SK-MEL-5 (cell line): ENCODE measurements at places on chromosomes 2 and 18. TPM values are rescaled to one million over a fixed set of nuclear protein-coding genes. Genes with fewer than 3 reads are reported as not detected.

The ALKAL2 gene
- not detected in 2 replicates for total RNA-seq

The RAD51AP2 gene
- not detected in 2 replicates for total RNA-seq

The CFC1 gene
- total RNA-seq = not detected in 2 replicates

The FER1L5 gene
- total RNA-seq = not detected in 2 replicates

The AGAP1 gene
- total RNA-seq = 15.8 and 16.4 TPM in 2 replicates

The CYP27A1 gene
- 57.1 and 61.8 TPM in 2 replicates for total RNA-seq

The RUFY4 gene
- not detected in 2 replicates for total RNA-seq

DNA sequence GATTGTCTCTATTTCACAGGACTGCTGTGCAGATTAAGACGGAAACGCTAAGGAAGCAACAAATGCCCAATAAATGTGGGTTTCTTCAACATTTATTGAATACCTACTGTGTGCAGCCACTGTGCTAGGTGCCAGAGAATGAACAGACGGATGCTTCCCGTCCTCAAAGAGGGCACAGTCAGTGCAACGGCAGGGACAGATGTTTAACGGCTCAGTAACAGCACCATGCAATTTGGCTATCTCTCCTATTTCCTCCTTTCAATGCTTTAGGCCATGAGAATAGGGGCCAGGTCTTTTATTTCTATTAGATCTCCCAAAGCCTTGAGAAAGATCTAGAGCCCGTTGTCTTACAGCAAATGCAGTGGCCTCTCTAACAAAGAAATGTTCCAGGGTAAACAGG is 7.2 kb downstream of the EDAR start:
- DNase-seq = no peak

DNA sequence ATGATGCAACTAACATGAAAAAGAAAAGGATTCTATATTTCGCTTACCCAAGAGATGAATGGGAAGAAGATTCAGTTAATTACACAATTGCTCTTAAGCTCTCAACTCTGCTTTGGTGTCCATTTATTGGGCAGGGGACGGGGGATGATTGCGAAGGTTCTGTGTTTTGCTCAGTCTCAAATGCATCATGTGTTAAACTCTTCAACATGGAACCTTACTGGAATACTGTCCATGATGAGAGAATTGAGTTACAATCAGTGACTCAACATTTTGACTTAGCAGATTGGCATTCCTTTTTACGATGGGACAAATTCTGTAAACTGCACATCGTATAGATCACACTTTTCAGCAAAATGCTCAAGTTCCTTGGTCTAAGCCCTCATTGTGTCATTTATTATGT is 135.6 kb downstream of the RBMS1 start:
- no peak for DNase-seq

- DNase-seq = no peak
These were observed 58.0 kb downstream of the LRRTM1 start for GRCh38 chr2:80246534-80246933.

GRCh38 chr2:203469546-203469945 is 65.6 kb downstream of the RAPH1 start:
- DNase-seq = no peak

- no peak for DNase-seq
These were observed 289.6 kb downstream of the CDH2 start for GRCh38 chr18:27887287-27887686.

DNA sequence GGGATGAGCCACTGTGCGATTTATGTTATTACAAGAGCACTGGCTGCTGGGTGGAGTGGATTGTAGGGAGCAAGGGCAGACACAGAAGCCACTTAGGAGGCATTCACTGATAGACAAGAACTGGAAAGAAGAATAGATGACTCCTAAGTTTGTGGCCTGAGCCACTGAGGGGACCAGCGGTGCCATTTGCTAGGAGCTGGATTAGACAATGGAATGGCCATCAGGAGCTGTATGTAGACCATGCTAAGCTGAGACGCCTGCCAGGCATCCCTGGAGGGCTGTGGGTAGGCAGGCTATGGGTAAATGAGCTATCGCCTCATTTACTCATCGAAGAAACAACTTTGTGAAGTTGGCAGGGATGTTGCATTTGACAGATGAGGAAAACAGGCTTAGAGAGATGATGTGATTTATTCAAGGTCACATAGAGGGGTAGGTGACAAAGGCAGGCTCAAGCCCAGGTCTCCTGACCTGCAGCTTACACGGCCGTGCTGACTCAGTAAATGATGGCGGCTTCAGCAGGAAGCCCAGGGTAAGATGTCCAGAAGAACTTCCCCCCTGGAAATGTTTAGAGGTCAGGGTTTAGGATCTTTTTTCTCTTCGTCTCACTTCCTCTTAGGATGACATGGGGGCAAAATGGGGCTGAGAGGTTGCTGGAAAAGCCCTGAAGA is 2.8 kb downstream of the MFSD2B start:
- no peak for DNase-seq

DNA sequence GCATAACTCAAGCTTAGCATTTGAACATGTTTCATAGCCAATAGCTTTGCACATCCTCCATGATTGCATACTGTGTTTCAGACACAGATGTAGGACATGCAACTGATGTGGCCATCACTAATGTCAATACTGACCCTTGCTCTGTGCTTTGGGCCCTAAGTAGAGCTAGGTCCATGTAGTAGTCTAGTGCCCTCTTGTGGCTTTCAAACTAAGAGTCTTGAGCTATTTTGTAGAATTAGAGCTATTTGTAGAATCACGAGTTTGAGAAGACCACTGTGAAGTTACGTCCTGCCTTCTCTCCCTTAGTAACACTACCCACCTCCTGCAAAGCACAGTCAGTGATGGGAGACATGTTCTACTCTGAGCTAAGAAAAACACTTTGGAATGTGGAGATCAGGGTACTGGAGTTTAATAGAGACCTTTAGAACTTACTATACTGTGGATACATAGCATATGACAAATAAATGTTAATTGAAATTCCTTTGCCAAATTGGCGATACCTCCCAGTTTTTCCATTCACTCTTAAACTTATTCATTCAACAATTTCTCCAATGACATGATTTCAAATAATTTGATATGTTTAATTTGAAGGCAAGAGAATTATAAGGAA is 306.5 kb upstream of the TNP1 start:
- DNase-seq = peak; percentile 82

GRCh38 chr18:31241900-31242409 is 76.0 kb upstream of the DSG1 start:
- peak; percentile 93 for DNase-seq

DNA sequence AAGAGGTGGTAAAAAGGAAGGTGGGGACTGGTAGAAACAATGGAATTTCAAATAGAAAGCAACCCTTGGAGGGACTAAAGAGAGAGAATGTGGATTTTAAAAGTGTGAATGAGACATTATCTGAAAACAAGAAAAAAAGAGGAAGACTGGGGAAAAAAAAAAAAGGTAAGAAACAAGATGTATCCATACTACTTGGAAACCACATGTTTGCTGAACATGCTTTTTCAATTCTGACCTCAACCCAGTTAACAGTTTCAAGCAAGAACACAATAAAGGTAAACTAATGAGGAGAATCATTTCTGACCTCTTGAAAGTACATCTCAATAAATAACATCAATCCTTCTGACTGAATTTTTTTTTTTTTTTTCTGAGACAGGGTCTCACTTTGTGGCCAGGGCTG is 2.6 kb downstream of the FARSB start:
- no peak for DNase-seq

DNA sequence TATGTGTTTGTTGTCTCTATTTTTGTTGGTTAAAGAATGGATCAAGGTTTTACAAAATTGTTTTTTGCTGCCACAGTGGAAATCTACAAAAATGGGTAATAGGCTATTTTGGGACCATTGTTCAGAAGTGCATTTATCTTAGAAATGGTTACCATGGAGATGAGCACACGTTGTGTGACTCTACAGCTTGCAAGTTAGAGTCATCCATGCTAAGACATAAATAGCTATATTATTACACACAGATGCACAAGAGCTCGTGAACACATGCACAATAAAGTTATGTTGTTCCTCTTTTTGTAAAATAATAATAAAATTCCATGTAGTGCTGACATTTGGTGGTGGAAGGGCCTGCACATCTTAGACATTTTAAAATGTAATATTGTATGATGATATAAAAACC is 15.5 kb upstream of the DUSP19 start:
- DNase-seq = peak; percentile 16

DNA sequence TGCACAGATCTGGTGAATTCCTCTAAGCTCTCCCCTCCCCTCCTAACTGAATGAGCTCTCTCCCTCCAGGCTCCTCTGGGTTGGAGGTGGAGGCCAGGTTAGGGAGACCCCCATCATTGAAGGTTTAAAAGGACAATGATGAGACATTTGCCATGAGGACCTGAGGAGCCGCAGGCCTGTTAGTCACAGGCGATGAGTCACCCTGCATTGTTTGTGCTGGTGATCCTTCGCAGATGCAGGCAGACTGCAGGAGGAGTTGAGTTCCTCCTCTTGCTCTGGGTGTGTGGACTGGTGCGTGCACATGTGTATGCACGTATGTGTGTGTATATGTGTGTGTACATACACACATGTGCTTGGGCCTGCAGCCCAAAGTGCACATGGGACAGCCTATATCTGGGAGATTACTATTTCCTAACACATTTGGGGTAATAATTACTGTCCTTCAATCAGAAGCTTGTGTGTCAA is 42.0 kb downstream of the MCFD2 start:
- DNase-seq = peak; percentile 50

DNA sequence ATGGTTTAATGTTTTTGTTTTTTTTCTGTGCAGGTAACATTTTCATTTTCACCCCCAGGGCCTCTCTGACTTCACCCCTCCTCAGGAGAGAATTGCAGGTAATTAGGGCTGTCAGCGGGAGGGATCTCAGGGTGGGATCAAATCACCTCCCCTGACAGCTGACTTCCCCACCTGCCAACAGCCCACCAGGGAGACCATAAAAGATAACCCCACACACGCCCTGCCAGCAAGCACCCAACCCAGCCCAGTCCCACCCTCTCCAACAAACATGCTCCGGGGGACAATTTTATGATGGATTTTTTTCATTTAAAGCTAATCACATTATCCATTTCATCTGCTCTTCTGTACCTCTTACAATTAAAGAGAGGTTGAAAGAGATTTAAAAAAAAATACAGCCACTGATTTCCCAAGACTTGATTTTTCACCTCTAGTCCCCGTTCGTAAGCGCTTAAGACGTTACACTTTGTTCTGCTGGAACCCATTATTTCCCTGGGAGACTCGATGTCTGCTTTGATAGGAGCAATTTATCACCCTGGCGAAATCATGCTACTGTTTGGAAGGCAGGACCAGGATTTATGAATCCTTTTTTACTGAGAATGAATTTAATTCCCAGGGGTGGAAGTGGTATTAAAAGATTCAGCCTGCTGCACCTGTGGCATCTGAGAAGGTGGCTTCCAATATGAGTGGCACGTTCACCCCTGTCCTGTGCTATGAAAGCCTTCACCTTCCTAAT is 232.9 kb upstream of the ID2 start:
- DNase-seq = no peak

- no peak for DNase-seq
These were observed 40.4 kb upstream of the C1D start for GRCh38 chr2:68103030-68103708.

GRCh38 chr2:139214801-139215200 is 434.6 kb upstream of the NXPH2 start:
- no peak for DNase-seq

- DNase-seq = no peak
These were observed 84.3 kb downstream of the PXDN start for GRCh38 chr2:1659951-1660565.

DNA sequence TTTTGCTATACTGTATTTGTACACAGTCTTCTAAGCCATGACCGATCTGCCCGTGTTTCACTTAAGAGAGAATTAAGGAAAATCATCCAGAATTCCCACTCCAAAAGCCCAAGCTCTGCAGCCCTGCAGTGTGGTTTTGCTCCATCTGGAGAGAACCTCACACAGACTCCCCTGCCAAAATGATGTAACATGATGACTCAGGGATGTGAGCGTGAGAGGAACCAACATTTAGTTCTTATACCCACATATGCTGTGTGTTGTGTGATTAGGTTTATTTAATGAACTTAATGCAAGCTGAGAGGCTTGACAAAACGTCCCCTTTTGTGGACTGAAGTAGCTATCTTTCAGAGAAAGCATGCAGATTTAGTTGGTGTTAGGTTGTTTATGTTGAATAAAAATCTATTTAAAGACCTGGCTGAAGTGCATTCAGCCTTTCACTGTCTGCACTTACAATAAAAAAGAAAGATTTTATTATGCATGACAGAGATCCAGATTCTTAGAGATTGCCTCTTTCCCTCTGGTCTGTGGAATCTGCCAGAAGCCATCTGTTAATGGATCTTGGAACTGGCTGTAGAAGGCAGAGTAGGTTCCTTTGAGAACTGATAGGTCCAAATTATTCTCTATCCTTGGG is 6.3 kb downstream of the RAB12 start:
- no peak for DNase-seq

- no peak for DNase-seq
These were observed 44.4 kb downstream of the ST8SIA5 start for GRCh38 chr18:46712406-46712805.

- DNase-seq = no peak
These were observed 165.1 kb upstream of the TPO start for GRCh38 chr2:1248187-1248586.

- DNase-seq = peak; percentile 36
These were observed 8.4 kb upstream of the IER3IP1 start for GRCh38 chr18:47184419-47185050.

- DNase-seq = no peak
These were observed 88.9 kb downstream of the SOWAHC start for GRCh38 chr2:109703077-109703476.

GRCh38 chr2:157874997-157875640 is 1.0 kb downstream of the ACVR1 start:
- peak; percentile 29 for DNase-seq

DNA sequence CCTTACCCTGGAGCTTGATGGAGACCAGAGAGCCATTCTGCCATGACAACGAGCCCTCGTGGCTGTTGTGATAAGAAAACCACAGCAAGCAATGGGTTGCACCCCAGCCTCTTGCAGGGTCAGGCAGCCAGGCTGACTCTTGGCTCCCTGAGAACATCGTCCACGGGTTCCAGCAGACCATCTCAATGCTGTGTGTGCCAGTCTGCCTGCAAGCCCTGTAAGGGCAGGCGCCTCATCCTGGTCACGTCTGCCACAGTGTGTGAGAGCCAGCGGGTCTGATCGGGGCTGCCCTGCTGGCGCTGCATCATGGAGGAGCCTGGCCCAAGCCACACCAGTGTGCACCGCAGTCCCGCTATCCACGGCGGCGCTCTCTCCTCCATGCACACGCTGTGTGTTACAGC is 71.0 kb upstream of the MGAT4A start:
- DNase-seq = no peak

GRCh38 chr2:226478109-226478809 is 321.4 kb downstream of the IRS1 start:
- DNase-seq = peak; percentile 68

- DNase-seq = no peak
These were observed 4.8 kb downstream of the APOB start for GRCh38 chr2:21039080-21039556.
